Stimulated activated naive CD4-positive, alpha-beta T cell treated with Interleukin-2 at 50 U/mL for 16 hours (primary cell): ENCODE measurements at places on chromosomes 2 and 18.

- no peak for DNase-seq
Observed at GRCh38 chr18:32910694-32911296, 138.0 kb upstream of the KLHL14 start.

DNA sequence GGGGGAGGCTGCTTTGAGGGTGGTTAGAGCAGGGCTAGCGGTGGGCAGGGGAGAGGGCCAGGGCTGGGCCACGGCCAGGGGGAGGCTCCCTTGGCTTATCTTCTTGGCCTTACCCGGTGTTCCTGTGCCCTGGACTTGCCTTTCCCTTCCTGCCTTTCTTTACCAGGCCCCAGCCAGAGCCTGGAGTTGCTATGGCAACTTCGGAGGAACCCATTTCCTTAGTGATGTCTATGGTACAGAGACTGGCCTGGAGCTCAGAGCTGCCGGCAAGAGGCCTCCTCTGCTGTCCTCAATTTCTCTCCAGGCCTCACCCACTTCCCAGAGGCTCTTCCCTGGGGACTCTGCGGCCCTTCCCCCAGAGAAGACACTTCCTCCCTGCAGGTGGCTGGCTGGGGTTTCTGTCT is 11.5 kb downstream of the SPEG start:
- DNase-seq, result no peak

GRCh38 chr2:30683236-30683956 is 123.8 kb downstream of the CAPN13 start:
- DNase-seq, result no peak

DNA sequence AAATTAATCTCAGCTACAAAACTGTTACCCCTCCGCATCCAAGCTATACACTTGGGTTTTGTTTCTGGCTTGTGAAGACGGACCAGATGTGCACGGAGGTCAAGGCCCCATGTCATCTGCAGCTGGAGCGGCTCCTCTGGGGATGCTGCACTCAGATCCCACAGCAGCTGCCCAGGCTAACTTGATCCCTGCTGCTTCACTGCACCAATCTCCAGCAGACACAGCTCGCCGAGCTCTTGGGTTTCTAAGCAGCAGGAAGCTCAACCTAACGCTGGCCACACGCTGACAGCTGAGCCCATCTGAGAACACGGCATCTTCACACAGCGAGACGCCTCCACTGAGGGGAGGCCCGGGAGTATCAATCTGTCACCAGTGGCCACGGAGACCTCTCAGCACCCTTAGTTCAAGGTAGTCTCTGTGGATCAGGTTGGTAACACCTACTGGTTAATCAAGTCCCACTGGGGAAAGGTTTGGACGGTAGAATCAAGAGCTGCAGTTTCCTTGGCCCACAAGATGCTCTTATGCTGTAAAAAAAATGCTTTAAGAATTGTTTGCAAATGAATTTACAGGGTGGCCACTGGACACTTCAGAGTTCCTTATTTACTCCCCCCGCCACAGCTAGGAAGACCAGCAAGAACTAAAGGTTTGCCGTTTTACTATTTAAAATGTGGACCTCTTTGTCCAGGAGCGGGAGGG is 67.5 kb downstream of the EMILIN2 start:
- DNase-seq, result no peak

DNA sequence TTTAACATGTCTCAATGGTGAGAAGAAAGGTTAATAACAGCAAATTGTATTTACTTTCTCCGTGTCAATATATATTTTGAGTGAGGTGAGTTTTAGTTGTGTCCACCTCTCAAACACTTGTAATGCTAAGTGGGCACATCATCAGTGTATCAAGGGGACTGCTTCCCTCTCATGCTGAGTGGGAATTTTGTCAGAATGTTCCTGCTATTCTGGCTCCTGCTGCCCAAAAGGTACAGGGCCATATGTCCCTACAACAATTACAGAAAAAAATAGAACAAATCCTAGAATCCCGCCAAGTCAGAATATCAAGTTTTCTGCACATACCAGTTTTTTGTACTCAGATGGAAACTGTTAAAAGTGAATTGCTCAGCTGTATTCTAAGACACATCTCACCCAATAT is 5.4 kb upstream of the CERKL start:
- DNase-seq, result no peak

- no peak for DNase-seq
Observed at GRCh38 chr2:50694798-50695197, 337.1 kb downstream of the NRXN1 start.

GRCh38 chr2:160459538-160460332 is 33.9 kb downstream of the RBMS1 start:
- DNase-seq, result no peak
